Esophagus mucosa (tissue), 1 donor: ENCODE measurements at places on chromosomes 11 and 22. TPM values are rescaled to one million over a fixed set of nuclear protein-coding genes. Genes with fewer than 3 reads are reported as not detected.

Gene TOMT
- not detected for total RNA-seq

Gene B3GAT1
- total RNA-seq, result 0.08 TPM

- ATAC-seq, result peak; percentile 87
These were observed 52.0 kb upstream of the THY1 start for GRCh38 chr11:119474682-119475596.

- ATAC-seq, result no peak
These were observed 13.7 kb downstream of the SULT4A1 start for GRCh38 chr22:43848366-43849171.

GRCh38 chr22:32073262-32073661 lies 30.2 kb downstream of the SLC5A1 start:
- no peak for ATAC-seq

Gene OR4D5
- total RNA-seq, result not detected

Gene IGLL5
- 1.8 TPM for total RNA-seq
